Activated naive CD4-positive, alpha-beta T cell (primary cell): ENCODE measurements at places on chromosomes 5 and 9.

DNA sequence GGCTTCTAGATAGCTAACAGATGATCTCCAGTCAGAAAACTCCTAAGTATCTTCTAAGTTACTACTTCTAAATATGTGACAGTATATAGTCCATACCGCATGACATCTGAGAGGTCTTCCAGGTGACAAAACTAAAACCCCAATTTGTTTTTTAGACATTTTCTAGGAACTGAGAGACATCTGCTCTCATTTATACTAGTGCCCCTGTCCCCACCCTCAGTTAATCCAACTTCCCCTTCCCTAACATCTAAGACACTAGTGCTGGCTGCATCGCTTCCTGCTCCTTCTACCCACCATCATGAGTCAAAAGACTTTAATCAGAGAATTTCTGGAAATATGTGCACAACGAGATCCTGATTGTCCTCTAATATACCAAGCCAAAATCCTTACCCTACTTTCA, 37.9 kb downstream of the FBXW11 start:
- DNase-seq, result no peak

GRCh38 chr9:93345643-93346230, 105.7 kb upstream of the FAM120A start:
- no peak for DNase-seq

- no peak for DNase-seq
Measured at GRCh38 chr5:16467363-16468219, 2.0 kb upstream of the ZNF622 start.

DNA sequence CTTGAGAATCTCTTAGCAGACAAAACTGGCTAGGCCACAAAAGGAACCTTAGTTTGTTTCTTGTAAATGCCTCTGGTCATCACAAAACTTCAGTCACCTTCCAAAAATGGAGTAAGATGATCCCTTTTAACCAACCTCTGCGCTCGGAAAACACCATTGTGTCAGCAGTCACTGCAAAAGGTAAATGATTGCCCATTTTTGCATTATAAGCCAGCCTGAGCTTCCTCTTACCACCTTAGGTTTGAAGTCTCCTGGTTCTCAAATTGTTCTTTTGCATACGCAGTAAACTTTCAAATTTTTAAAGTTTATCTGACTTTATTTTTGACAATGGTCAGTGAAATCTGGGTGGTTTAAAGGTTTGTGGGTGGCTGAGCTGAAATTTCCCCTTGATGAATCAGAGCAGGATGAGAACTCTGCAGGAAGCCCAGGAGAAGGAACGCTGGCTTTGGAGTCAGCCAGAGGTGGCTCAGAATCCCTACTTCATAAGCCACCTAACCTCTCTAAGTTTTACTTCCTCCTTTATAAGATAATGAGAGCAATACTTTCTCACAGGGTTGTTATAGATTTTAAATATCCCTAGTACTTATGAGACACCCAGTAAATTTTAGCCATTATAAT, 131.4 kb downstream of the MED10 start:
- no peak for DNase-seq

DNA sequence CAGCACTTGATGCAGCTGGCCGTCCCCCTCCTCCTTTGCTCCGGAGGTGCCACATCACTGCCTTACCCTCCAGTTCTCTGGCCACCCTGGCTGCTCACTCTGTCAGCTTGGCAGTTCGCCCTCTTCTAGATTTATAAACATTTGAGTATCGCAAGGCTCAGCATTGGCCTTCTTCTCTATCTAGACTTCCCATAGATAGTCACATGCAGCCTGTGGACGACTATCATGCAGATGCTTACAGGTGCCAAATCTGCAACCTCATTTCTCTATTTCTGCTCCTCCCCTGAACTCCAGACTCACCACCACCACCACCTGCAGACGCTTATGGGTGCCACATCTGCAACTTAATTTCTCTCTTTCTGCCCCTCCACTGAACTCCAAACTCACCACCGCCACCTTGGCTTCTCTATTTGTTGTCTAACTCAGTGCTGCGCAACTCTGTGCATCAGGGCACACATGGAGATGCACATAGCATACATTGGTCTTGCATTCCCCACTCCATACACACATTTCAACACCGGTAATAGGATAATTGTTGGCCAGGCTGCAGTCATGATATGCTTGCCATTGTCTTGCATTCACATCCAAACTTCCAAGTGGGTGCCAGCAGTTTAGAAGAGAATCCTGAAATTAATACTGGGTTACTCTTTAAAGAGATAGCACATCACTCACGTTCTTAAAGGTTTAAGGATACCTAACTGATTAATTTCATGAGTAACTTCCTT, 1.9 kb upstream of the DAP start:
- no peak for DNase-seq

DNA sequence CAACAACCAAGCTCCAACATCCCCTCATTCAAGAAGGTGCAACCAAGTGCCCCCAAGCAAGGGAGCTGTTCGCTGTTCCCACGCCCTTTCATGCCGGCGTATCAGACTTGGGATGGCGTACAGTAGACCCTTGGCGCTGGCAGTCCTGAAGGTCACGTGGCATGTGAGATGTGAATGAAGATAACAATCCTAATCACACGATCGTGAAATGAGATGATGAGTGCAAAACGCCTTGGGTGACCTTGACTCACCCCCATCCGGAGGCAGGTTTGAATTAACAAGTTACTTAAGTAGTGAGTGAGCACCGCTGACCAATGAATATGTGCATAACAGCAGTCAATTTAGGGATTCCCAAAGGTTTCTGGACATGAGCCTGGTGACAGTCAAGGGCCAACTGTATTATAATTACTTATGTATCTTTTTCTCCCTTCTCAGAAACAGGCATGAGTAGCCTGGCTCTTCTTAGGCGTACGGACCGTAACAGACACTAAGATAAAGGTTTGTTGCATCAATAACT, 150.2 kb downstream of the TTLL11 start:
- no peak for DNase-seq

- no peak for DNase-seq
Measured at GRCh38 chr5:162487528-162488525, 420.3 kb downstream of the GABRG2 start.

DNA sequence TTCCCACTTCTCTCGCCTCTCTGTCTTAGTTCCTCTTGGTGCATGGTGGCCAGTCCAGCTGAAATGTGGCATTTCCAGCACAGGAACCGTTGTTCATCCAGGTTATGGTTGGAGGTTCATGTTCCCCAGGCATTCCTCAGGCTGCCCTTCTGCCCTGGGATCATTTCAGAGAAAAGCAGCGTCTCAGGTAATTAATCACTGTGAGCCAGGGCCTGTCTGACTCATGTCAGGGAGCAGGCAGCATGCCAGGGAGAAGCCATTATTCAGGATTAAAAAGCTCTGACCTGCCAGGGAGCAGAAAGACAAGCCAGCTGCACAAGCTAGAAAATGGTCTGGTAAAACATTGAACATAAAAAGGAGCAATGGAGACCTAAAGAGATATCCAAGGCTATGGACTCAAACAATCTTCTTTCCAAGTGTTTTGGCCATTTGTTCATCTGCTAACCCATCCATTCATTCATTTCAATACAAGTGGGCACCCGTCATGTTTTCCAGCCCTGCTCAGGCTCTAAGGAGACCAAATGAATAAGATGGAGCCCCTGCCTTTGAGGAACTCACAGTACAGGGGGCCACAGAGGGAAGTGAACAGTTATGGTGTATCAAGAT, 241.4 kb downstream of the DRD1 start:
- no peak for DNase-seq

DNA sequence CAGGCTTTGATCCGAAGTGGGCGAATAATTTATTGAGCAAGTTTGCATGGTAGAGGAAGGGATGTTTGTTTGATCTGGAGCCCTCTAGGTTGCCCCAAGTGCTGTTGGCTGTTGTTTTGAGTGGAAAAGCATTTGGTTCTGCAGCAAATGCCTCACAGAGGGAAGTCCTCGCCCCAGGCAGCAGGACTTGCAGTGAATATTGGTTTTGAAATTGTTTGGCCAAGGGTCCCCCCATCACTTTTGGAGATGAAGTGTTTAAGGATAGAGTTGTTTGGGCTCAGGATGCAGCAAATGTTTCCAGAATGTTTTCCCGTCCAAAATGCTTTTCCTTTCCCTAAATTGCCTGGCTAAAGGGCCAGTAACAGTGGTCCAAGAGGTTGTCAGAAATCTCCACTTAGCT, 3.1 kb downstream of the JADE2 start:
- no peak for DNase-seq

DNA sequence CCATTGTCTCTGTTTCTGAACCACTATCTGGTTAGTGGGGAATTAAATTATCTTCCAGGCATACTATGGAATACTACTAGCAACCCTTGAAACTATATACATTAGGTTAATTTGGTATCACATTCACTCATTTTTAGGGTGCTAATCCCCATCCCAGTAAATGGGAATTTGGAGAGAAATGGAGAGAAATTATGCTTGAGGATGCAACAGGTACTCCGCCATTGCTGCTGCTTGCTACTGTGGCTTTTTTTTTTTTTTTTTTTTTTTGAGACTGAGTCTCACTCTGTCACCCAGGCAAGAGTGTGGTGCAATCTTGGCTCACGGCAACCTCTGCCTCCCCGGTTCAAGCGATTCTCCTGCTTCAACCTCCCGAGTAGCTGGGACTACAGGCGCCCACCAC, 66.1 kb downstream of the AK8 start:
- DNase-seq, result no peak

GRCh38 chr5:1805736-1806135, 4.5 kb downstream of the NDUFS6 start:
- no peak for DNase-seq

DNA sequence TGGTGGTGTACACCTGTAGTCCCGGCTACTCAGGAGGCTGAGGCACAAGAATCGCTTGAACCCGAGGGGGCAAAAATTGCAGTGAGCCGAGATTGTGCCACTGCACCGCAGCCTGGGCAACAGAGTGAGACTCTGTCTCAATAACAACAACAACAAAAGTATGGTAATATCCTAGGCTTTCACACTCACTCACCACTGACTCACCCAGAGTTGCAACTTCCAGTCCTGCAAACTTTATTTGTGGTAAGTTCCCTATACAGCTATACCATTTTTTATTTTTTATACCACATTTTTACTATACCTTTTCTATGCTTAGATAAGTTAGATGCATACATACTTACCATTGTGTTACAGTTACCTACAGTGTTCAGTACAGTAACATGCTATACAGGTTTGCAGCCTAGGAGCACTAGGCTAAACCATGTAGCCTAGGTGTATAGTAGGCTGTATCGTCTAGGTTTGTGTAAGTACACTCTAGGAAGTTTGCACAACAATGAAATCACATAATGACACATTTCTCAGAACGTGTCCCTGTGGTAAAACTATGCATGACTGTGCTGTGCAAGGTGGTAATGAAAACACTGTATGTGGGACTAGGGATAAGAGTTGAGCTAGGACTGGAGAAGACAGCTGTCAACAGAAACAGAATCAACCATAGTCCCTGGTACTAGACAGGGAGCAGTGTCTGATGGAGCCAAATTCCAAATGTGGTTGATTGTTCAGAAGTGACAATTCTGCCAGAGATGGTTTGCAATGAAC, 109.5 kb upstream of the RAD23B start:
- no peak for DNase-seq
